CD4-positive, CD25-positive, alpha-beta regulatory T cell (primary cell): ENCODE measurements at places on chromosomes 12 and 14.

DNA sequence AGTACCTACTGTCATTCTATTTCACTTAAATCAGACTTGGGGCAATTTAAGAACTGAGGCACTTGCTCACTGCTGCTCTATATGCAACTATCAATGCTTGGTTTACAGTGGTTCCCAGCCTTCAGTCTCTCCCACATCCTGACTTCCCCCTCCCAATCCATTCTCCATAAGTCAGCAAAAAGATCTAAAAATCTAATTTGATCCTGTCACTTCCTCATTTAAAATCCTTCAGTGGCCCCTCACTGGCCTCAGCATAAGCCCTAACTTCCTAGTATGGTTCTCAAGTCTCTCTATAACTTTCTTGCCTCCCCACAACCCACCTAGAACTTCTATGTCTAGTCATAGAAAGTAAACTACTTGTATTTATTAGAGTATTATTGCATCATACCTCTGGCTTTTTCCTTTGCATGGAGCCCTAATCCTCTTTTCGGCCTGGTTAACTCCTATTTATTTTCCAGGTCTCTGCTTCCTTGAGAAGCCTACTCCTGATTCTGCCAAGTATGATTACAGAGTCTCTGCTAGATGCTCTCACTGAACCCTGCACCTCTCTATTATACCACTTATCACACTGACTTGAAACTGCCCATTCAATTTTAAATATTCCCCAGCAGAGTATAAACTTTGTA is 130.6 kb downstream of the RALGAPA1 start:
- no peak for DNase-seq

DNA sequence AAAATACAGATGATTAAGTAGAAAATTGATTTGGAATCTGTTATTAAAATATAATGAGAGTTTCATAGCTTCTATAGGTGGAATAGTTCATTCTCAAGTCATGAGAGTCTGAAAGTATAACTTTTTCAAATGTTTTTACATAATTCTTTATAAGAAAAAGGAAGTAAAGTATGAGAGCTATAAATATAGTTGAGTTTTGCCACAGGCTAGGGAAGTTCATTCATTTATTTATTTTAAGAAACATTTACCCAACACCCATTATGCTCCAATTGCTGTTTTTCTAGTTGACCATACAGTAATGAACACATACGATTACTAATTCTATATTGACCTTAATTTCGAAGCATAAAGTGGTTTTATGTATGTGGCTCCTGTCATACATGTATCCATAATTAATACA is 24.8 kb downstream of the LRRIQ1 start:
- no peak for DNase-seq

GRCh38 chr12:80551897-80552296 is 107.9 kb downstream of the PTPRQ start:
- DNase-seq: no peak

GRCh38 chr12:3777206-3777809 is 24.4 kb upstream of the CRACR2A start:
- DNase-seq: peak; percentile 62

- DNase-seq: no peak
Observed at GRCh38 chr14:90301668-90302090, 30.1 kb downstream of the NRDE2 start.

- peak; percentile 16 for DNase-seq
Observed at GRCh38 chr14:52950898-52951680, at the start of gene FERMT2. TSS of gene FERMT2 (minus strand) at chr14:52951050. CDS start at chr14:52950568, 482 bp downstream.

DNA sequence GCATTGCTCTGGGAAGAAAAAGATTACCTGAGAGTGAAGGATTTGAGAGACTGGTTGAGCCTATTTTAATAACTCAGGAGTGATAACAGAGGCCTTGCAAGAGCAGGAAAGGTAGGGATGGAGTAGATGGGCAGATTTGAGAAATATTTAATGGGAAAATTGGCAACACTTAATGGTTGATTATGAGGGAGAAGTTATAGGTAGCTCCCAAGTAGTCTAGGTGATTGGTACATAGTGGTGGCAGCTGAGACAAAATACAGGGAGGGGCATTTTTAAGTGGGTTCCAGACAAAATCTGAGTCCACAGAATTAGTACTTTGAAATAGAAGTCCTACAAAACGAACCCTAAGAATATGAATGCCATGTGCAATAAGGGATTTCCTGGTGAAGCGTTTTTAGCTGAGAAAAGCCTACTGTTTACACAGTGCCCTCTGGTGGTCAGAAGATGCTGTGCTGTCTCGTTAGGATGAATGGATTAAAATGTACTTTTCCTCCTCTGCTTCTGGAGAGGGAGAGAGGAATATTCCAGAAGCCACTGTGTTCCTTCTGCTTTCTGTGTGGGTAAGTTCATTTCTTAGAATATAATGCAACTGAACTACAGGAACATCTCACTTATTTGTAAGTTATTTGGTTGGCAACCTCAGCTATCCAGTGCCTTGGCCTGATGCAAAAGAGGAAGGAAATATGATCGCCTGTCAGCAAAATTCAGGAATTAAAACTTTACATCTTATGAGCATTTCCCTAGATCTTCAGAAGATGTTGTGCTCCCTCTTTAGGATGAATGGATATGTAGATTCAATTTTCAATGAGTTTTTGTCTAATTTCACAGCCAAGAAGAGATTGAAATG is 6.5 kb downstream of the ZBTB1 start:
- DNase-seq: peak; percentile 72

DNA sequence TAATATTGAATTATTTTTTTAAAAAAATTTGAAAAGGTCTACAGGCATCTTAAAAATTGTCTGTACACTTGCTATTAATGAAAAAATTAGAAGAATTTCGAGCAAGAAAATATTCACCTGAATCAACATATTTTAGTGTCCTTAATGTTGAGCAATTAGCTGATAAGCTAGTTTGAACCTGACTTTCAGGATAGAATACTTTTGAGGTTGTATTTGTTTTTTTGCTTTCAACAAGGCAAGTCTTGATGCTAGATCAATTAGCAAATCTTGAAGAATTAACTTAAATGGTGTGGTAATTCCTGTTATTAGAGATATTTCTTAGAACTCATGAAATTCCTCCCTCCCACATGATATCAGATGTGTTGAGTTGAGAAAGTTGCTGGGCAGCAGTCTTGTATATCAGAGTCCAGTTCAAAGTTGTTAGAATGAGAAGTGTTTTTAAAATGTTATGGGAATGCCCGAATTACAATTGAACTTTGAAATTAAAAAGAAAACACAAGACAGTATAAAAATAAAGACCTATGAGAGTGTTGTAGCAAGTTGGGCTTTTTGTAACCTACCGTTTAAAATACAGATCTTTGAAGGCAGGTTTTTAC is 119.2 kb downstream of the TRMT5 start:
- DNase-seq: no peak

DNA sequence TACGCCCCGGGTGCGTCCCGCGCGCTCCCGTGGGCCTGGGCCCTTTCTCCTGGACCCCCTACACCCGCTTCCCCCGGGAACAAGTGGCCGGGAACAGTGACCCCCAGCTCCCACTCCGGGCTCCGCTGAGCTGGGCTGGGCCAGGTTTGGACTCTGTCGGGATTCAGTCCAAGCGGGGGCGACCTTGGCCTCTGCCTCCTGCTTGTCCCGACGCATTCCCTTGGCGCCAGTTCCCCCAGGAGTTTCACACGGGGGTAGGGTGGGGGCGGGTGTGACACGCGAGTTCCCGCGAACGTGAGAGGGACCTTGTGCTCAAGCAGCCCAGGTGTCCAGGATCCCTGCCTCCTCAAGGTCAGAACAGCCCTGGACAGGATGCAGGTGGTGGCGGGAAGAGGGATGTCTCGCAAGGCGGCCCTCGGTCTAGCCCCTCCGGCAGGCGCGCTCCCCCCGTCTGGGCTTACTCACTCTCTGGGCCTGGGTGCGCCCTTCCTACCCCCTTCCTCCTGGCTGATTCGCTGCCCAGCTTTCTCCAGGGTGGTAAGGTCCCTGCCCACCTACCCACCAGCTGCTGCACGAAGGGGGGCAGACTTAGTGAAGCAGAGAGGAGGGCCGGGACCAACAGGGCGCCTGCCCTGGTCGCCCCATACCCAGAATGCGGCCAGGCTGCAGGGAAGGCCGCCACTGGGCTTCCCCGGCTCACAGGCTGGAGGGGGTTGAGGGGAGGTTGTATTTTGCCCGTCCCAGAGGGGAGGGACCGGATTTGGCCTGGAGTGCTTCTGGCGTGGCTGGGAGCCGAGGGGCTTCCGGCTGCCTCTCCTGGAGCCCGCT is 862 bp downstream of the CRIP2 start:
- no peak for DNase-seq

- DNase-seq: no peak
Observed at GRCh38 chr12:39763890-39764169, 144.2 kb upstream of the ABCD2 start.
